Pancreas (tissue), 10 donors: ENCODE measurements at places on chromosomes 16 and 17. TPM values are rescaled to one million over a fixed set of nuclear protein-coding genes. Genes with fewer than 3 reads are reported as not detected.
A peak's percentile ranks its signal among the peaks of the same experiment; 100 is the strongest.

DNA sequence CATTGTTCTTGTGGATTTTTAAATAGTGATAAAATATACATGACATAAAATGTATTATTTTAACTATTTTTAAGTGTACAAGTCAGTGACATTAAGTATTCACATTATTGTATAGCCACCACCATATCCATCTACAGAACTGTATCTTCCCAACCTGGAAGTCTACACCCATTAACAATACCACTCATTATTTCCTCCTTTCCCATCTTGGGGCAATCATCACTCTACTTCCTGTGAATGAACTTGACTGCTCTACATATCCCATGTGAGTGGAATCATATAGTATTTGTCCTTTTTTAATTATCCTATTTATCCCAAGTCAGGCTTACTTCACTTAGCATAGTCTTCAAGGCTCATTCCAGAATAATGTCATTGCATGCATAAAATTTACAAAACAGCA is 40.7 kb upstream of the MMP2 start:
- DNase-seq = no peak

GRCh38 chr17:81715872-81716673 is 4.0 kb downstream of the SLC25A10 start:
- no peak for DNase-seq

GRCh38 chr17:39996800-39997199 is 16.2 kb downstream of the PSMD3 start:
- no peak for DNase-seq

GRCh38 chr17:81509207-81509971 is 3.2 kb downstream of the ACTG1 start:
- DNase-seq = peak; percentile 19

- DNase-seq = no peak
Observed at GRCh38 chr17:79812353-79813258, 15.7 kb upstream of the CBX8 start.

GRCh38 chr16:51055434-51055833 is 95.6 kb downstream of the SALL1 start:
- no peak for DNase-seq

- no peak for DNase-seq
Observed at GRCh38 chr17:19448341-19449268, 37.6 kb downstream of the RNF112 start.

- peak; percentile 21 for DNase-seq
Observed at GRCh38 chr16:79723583-79724168, 123.1 kb upstream of the MAF start.

DNA sequence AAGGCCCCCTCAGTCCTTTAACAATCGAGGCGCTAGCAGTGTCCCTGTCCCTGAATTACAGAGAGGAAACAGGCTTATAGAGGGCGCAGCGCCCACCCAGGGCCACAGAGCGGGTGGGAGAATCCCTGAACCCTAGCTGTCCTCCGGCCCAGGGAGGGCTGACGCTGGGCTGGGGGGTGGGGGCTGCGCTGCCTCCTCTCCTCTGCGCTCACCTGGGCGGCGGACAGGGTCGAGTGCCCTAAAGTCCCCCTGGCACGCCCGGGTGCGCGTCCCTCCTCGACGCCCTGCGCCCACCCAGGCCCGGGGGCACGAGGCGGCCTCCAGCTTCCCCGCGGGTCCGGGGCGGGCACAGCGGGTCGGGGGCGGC is 200.4 kb upstream of the N4BP1 start:
- no peak for DNase-seq

DNA sequence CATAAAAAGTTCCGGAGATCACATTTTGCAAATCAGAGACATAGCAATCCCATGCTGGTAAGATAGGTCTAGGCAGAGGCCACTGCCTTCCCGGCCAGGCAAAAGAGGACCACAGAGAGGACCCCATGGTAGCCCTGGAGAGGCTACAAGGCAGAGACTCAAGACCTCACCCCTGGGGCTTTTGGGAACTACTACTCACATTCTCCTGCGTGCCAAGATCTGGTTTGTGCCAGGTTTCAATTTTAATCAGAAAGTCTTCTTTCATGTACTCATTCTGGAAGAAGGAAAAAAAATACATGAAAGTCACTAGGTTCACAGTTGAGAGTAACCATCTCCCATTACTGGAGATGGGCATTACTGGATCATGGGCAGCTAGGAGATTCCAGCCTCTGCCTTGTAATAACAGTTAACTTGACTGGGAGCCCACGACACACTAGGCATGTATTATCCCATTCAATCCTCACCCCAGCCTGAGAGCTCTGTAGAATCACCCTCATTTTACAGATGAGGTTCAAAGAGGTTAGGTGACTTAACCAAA is 21.2 kb downstream of the PITPNA start:
- no peak for DNase-seq

GRCh38 chr17:67620636-67621035 is 97.1 kb upstream of the NOL11 start:
- DNase-seq = no peak

GRCh38 chr17:30357476-30357875 is 21.3 kb upstream of the CPD start:
- DNase-seq = no peak

DNA sequence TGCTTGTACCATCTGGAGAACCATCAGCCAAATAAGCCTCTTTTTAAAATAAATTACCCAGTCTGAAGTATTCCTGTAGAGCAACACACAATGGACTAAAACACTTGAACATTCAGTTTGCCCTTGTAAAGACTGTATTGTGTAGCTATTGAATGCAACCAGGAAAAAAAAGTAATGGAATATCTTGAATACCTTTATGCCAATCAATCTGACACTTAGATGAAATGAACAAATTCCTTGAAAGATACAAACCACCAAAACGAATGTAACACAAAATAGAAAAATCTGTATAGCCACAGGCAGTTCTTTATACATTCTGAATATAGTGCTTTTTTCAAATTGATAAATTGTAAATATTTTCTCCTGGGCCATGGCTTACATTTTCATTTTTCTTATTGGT is 63.3 kb upstream of the KCNJ16 start:
- no peak for DNase-seq

DNA sequence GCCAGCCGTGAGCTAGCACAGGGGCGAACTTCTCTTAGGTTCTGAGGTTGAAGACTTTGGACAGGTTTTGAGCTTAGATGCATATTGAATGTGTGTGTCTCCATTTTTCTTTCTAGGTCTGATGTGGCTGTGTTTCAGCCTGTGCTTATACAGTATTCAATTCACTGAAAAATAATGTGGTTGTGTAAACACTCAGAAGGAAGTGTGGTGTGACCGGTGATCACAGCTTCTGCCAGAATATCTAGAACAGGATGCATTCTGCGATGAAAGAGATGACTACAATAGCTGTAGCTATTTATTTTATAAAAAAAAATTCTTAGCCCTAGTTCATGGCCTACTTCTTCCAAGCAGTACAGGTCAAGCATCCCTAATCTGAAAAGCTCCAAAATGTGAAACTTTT is 64.4 kb downstream of the MAP2K6 start:
- no peak for DNase-seq

DNA sequence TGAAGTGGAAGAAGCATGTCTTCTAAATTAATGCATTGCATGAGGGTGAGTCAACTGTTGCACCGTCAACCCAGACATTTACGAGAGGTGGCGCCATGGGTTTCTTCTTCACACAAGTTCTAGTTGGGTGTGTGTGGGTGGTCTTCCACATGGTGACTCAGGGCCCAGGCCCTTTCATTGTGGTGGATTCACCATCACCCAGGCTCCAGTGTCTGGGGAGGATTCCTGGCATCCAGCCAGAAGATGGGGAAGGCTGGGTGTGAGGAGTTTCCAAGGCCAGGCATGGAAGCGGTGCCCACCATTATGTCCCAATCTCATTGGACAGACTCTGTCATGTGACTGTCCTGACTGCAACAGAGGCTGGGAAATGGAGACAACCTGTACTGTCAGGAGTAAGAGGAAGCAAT is 21.4 kb upstream of the JPH3 start:
- DNase-seq = no peak

- no peak for DNase-seq
Observed at GRCh38 chr17:50972577-50972976, 106.4 kb upstream of the TOB1 start.

DNA sequence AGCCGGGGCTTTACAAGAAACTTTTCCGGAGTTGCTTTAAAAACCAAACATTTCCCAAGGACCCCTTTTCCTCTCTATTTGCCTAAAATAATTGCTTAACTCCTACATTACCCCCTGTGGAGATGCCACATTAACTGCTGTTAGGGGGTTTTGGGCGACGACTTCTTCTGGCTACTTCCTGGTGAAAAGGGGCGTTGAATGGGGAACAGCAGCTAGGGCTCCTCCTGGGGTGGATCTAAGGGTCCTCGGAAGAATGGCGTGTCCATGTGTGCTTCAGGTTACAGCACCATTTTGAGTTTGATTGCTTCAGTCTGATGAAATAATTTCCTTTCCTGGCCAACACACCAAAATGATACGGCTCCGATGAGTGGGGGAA is 22.0 kb downstream of the ABCC1 start:
- no peak for DNase-seq

GRCh38 chr16:641326-642188 is at the start of gene MCRIP2:
MCRIP2 (plus strand) TSS chr16:641828; CDS start chr16:641992, 164 bp downstream.
- DNase-seq = peak; percentile 92

- DNase-seq = no peak
Observed at GRCh38 chr17:39223907-39224777, 1.6 kb downstream of the STAC2 start.

DNA sequence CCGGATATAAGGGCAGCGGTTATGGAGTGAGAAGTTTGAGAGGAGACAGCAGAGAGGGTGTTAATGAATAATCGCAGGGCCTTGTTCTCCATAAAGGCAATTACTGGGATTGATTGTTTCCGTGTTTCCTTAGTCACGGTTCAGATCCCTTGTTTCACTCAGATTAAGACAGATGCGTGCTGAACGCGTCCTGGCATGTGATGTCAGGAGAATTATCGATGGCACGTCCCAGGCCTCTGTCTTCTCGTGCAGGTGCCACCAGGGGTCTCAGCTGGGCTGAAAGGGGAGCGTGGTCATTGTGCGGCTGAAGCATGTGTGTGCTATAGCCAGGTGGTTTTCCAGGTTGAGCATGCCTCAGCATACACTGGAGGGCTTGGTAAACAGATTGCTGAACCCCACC is 142.4 kb upstream of the NOL11 start:
- no peak for DNase-seq

Gene MEFV
- 0.20 TPM for total RNA-seq

Gene GPR142
- total RNA-seq = 0.22 TPM

Gene NPW
- total RNA-seq = 0.43 TPM

Gene PFN1
- 128 TPM for total RNA-seq

Gene ZNF597
- total RNA-seq = 1.6 TPM

Gene VMO1
- 1.7 TPM for total RNA-seq

Gene PRPSAP1
- 22.6 TPM for total RNA-seq

Gene ENKD1
- total RNA-seq = 46.6 TPM

Gene IRF8
- total RNA-seq = 10.7 TPM
